ENCODE measurements at places on chromosomes 12 and 14. TPM values are rescaled to one million over a fixed set of nuclear protein-coding genes. Genes with fewer than 3 reads are reported as not detected.

DNA sequence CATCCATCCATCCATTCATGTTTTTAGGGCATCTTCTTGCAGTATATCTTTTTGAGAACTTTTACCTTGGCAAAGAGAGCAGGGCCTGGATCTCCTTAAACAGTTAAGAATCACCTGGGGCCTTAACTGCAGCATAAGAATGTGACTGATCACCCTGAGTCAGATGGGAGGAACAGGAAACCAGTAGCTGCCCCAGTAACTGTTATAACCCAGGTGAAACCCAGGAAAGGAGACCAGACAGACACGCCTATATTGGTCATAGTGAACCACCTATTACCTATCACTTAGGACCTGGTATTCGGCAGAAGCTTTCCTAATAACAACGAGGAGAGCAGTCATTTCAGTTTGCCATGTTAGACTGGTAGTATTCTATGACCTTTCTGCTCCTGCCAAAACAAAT, 43.4 kb upstream of the NR2C1 start:
- H3K27me3 ChIP-seq, result no peaks in the 10 kb centered on the region
- H3K27ac ChIP-seq, result peak overlapping the region; percentile 70
- H3K36me3 ChIP-seq, result peaks cover 7% of the 10 kb centered on the region
- no peak for DNase-seq

- no peak for DNase-seq
- H3K36me3 ChIP-seq, result no peaks in the 10 kb centered on the region
- peaks cover 12% of the 10 kb centered on the region for H3K27me3 ChIP-seq
- no peak overlapping the region for H3K27ac ChIP-seq
- no peaks in the 10 kb centered on the region for H3K4me1 ChIP-seq
Observed at GRCh38 chr12:109553906-109554500, 19.3 kb downstream of the MMAB start.

DNA sequence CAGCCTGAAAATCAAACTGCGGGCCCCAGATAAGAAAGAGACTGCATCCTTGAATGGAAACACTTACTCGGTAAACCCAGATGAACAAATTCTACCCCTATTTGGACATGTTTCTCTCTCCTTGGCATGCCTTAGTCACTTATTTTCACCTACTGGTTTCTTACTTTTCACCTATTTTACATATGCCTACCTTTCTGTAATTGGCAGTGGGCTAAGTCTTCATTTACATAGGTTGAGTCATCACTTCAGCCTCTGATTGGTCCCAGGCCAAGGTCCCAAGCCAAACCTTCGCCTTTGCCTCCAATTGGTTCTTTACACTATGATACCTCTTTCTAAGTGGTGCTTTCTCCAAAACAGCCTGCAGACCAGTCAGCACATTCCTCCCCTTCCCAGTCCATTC, 111.3 kb downstream of the DYRK2 start:
- no peaks in the 10 kb centered on the region for H3K36me3 ChIP-seq
- no peak overlapping the region for H3K4me3 ChIP-seq
- H3K27ac ChIP-seq, result no peak overlapping the region
- peaks cover 24% of the 10 kb centered on the region for H3K4me1 ChIP-seq

- H3K4me1 ChIP-seq, result peaks cover 50% of the 10 kb centered on the region
- DNase-seq, result no peak
- peaks cover 33% of the 10 kb centered on the region for H3K27me3 ChIP-seq
- H3K4me3 ChIP-seq, result peak within 1 kb of the TSS; percentile 89
- peak within 1 kb of the TSS; percentile 94 for H3K27ac ChIP-seq
Observed at GRCh38 chr14:41606532-41607303, at the start of gene LRFN5. TSS of gene LRFN5 (plus strand) at chr14:41606876.

GRCh38 chr12:45887544-45887943, 102.8 kb downstream of the SCAF11 start:
- no peak for DNase-seq
- peaks cover 29% of the 10 kb centered on the region for H3K36me3 ChIP-seq
- H3K4me1 ChIP-seq, result peaks cover 6% of the 10 kb centered on the region

- H3K36me3 ChIP-seq, result no peaks in the 10 kb centered on the region
- no peak overlapping the region for H3K27ac ChIP-seq
- H3K4me3 ChIP-seq, result peak overlapping the region; percentile 26
Observed at GRCh38 chr12:117360551-117361346, 677 bp downstream of the NOS1 start.

- no peak overlapping the region for H3K4me3 ChIP-seq
- H3K27me3 ChIP-seq, result peaks cover 3% of the 10 kb centered on the region
- H3K4me1 ChIP-seq, result no peaks in the 10 kb centered on the region
- no peak overlapping the region for H3K27ac ChIP-seq
- no peak for DNase-seq
Observed at GRCh38 chr12:111311011-111311410, 57.9 kb downstream of the PHETA1 start.

- peak overlapping the region; percentile 83 for H3K27ac ChIP-seq
- peaks cover 20% of the 10 kb centered on the region for H3K4me1 ChIP-seq
- H3K4me3 ChIP-seq, result no peak overlapping the region
- H3K36me3 ChIP-seq, result peaks cover 20% of the 10 kb centered on the region
- H3K27me3 ChIP-seq, result no peaks in the 10 kb centered on the region
Observed at GRCh38 chr14:74792249-74793039, 29.3 kb downstream of the YLPM1 start.

DNA sequence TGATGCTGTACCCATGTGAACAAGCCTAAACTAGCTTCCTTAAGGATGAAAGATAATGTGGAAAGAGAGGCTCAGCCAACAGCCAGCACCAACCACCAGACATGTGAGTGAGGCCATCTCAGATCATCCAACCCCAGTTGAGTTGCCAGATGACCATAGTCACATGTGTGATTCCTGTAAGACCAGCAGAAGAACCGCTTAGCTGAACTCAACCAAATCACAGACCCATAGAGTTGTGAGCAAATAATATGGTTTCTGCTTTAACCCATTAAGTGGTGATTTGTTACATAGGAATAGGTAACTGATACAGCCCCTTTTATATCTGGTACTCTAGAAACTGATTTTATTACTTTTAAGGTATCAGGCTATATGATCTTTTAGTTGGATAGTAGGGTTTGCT, 17.6 kb upstream of the ELK3 start:
- H3K4me3 ChIP-seq, result no peak overlapping the region
- H3K27me3 ChIP-seq, result peaks cover 6% of the 10 kb centered on the region
- H3K27ac ChIP-seq, result no peak overlapping the region
- DNase-seq, result no peak

DNA sequence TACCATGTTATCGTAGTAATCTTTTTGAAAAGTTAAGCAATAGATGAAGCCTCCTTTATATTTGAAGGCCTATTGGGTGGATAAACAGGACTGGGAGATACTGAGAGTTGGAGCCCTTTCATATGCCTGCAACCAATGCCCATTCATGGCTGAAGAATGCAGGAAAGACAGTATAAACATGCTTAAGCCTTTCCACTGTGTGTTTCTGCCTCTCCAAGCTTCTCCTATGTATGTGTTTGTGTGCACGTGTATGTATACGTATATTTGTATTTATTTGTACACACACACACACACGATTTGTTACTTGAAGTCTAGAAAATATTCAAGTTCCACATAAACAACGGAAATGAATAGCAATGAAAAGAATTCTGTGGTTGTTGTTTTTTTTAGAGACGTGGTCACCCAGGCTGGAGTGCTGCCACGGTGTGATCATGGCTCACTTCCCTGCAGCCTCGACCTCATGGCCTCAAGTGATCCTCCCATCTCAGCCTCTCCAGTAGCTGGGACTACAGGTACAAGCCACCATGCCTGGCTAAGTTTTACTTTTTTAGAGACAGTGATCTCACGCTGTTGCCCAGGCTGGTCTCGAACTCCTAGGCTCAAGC, 1453.5 kb downstream of the AACS start:
- no peak overlapping the region for H3K4me3 ChIP-seq
- no peak for DNase-seq
- no peaks in the 10 kb centered on the region for H3K27me3 ChIP-seq
- H3K27ac ChIP-seq, result no peak overlapping the region
- no peaks in the 10 kb centered on the region for H3K36me3 ChIP-seq

DNA sequence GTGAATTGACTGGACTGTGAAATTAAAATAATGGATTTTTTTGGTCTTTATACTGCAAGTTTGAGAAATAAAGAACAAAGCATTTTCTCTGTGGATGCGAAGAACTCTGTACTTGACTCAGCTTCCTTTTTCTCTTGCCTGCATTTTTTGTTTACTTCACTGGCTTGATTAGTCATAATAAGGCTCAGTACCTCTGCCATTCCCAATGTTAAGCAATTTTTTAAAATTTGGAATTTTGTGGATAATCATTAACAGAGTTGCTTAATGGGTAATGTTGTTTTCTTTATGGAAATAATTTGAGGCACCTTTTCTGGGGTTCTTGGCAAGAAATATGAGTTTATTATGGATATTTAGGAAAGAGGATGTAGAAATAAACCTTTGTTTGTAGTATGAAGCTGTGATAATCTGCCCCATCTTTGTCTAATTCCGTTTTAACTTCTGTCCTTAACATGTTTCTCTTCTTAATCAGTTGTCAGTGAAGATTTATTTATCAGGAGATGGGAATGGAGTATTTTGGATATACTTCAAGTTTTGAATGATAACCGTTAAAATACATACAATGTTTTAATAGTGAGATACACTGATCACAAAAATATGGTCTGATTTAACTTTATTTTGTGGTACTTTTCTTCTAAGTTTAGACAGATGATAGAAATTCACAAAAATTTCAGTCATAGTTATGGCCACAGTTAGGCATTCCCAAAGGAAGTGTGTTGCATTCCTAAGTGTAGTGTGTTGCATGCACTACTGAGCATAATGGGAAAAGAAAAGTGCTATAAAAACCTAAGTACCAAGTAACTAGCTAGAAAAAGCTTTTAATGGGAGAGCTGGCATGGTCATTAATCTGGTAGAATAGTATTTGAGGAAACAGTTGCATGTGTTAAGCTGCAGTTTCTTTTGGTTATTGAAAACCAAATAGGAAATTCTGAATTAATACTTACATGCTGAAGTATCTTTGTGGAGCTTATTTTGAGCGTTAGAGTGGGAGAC, 27.7 kb downstream of the WNK1 start:
- H3K4me3 ChIP-seq, result no peak overlapping the region
- H3K4me1 ChIP-seq, result peaks cover 25% of the 10 kb centered on the region
- DNase-seq, result no peak
- H3K27me3 ChIP-seq, result no peaks in the 10 kb centered on the region

DNA sequence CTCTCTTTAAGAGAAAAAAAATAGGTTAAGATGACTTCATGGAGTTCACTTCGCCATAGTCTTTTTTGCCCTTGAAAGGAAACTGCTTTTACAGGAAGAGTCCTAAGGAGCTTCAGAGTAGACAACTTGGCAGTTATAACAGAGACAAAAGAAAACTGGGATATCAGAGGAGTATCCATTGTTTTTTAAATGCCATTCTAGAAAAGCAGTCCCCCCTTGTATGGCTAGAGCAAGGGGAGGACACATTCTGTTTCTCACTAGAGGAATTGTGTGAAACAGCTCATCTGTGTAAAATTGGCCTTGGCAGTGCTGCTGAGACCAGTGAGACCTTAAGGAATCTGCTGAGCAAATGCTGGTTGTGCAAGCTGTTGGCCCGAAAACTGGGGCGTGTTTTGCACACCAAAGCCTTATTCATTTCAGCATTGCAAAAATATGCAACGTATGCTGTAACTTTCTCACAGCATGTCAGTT, 128.0 kb downstream of the GPR135 start:
- no peak for DNase-seq
- H3K27ac ChIP-seq, result no peak overlapping the region
- peaks cover 23% of the 10 kb centered on the region for H3K36me3 ChIP-seq
- H3K4me3 ChIP-seq, result no peak overlapping the region

Gene CLEC14A
- total RNA-seq, result not detected

DNA sequence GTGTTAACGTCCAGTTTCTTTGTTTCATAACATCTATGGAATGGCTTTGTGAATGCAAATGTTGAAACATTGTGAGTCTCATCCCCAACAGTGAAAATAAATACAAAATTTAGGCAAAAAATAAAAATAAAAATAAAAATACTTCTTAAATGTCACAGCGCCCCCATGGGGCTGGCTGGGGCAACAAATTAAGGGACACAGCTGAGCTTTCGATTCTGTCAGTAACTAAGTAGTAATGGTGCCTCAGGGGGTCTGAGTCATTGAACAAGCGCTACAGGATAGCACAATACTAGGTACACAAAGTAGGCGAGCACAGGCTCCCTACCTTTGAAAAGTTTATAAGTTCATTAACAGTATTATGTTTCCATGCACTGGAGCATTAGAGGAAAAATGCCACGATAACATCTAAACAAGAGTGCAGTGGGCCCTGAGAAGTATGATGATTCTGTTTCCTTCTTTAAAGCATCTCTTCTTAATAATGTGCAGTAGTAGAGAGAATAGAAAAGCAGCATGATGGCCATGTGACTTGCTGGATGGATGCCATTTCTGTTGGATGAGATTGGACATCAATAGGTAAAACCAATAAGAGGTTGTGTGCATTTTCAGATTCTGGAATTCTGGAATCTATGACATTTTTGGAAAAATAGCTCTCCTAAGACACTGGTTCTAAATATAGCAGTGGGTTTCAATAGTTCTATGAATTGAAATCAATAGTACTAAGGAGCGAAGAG, 667.2 kb downstream of the DIO2 start:
- H3K27me3 ChIP-seq, result no peaks in the 10 kb centered on the region
- H3K4me3 ChIP-seq, result no peak overlapping the region
- H3K27ac ChIP-seq, result no peak overlapping the region
- H3K36me3 ChIP-seq, result no peaks in the 10 kb centered on the region
- no peak for DNase-seq
